Inflammatory macrophage treated with lipopolysaccharide for 4 hours (primary cell): ENCODE measurements at places on chromosomes 4 and X.

GRCh38 chrX:29952016-29952415 is 263.3 kb upstream of the MAGEB2 start:
- DNase-seq: no peak

DNA sequence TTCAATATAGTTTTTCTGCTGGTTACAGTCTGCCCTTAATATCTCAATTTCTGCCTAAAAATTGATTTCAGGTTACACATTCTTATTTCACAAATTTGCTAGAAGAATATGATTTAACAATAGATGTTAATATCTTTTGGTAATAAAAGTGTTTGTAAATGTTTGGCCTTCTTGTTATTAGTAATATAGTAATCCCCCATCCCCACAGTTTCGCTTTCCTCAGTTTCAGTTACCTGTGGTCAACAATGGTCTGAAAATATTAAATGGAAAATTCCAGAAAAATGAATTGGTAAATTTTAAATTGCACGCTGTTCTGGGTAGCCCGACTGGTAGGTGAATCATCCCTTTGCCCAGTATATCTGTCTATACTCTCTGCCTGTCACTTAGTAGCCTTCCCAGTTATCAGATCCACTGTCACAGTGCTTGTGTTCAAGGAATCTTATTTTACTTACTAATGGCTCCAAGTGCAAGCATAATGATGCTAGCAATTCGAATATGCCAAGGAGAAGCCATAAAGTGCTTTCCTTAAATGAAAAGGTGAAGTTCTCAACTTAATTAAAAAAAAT is 3.5 kb upstream of the BMP2K start:
- no peak for DNase-seq

- DNase-seq: no peak
These were observed 950.1 kb downstream of the FAT4 start for GRCh38 chr4:126264839-126265238.

- no peak for DNase-seq
These were observed 133.6 kb upstream of the VCX2 start for GRCh38 chrX:8304668-8305067.

DNA sequence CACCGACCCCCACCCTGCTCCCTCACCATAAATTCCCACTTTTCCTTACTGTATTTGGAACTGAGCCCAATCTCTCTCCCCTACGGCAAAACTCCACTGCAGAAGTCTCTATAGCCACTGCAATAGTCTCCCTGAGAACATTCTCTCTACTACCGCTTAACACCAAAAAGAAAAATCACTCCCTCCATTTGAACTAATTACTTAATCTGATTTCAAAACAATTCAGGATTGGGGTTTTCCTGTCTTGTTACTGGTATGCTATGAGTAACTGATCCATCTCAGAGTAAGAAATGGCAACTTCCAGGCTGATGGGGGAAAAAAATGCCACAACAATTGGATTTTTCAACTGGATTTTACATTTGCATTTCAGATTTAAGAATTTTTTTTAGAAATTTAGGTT is 5.8 kb downstream of the PAPSS1 start:
- DNase-seq: peak; percentile 46

DNA sequence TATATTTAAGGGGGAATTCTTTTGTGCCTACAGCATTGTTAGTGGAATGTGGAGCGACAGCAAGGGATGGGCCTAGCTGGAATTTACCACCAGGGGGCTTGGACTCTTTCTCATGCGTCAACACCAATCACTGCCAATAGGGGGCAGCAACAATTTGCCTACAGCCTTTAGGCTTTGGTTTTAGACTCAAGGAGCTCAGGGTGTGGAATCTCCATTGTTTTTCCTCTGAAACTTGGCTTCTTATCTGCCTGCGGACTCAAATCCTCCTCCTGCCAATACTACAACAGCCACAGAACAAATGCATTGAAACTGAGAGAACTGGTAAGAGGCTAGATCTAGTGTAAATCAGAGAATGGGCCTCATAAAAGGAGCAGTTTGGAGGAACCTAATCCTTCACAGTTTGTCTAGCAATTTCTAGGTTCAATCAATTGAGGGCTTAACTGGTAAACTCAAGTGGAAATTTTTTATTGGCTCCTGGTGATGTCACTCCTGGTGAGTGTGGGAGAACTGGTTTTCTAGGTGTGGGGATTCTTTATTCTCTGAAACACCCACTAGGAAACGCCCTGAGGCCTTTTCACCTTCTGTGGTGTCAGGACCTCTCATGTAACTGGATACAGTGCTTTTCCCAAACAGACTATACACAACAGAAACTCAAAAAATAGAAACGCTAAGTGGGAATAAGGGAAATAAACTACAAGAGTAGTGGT is 27.9 kb upstream of the TMSB4X start:
- DNase-seq: peak; percentile 77

DNA sequence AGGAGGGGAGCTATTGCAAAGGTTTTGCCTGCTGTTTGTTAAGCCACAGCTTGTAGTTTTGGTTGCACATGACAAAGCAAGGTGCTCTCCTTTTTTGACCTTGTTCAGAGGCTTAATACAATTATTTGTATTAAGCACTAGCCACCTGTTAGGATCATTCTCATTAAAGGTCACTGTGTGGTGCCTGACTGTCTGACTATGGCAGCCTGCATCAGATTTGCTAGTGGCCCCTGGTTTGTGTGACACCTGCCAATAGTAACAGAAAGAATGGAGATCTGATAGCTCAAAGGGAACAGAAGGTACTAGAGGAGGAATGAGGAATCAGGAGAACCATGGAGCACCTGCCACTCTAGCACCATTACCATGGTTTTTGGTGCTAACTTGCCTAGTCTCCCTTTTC is 102.5 kb downstream of the POLA1 start:
- no peak for DNase-seq

- no peak for DNase-seq
These were observed 146.0 kb downstream of the TMEM144 start for GRCh38 chr4:158356301-158356700.

GRCh38 chr4:105990933-105991332 is 95.7 kb downstream of the NPNT start:
- DNase-seq: no peak

DNA sequence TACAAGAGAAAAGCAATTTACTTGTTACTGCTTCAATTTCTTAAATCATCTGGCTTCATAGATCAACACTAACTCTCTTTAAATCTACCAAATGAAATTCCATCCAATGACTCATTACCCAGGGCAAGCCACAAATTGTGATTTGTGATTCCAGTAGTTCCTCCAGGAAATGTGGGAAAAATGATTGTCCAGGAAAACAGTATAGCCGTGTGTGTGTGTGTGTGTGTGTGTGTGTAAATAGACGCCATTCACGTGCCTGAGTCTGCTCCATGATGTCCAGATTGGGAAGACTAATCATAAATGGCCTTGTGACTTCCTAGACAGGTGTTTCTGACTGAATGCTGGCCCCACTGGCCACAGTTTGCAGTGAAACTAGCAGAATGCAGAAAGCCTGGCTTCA is 121.3 kb downstream of the HS6ST2 start:
- DNase-seq: no peak

- DNase-seq: no peak
These were observed 24.8 kb upstream of the GATB start for GRCh38 chr4:151785484-151786157.

DNA sequence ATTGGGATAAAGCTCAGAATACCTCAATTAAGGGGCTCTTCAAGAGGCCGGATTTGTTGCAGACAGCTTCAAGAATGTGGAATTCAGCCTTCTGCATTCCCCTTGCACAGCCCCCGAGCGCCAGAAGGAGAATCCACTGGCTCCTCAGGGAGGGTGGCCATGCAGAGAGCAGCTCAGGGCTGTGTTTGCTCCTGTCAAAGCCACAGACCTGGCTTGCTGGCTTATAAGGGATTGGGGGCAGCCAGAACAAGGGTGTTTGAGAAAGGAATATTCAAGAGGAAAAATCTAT is 36.8 kb downstream of the ING2 start:
- DNase-seq: no peak

DNA sequence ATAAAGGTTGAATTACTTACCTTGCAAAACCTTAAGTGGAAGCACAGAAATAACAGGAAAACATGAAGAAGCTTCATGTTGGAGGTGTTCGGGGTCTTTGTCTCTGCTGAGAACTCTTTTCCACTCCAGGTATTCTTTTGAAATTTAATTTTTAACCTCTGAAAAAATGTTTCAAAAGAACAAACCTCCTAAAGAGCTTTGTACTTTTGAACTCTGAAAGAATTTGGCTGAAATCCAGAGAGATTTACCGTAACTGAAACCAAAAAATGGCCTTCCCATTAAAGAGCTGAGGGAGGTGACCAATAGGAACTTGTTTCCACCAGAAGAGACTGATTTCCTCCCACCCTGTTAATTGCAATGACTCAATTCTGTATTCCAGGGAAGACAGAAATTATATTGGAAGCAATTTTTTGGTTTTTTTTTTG is at the start of gene CFI:
CFI (minus strand) TSS at position 105 of the 425 bp plus-strand sequence; CDS start at position 77, 28 bp downstream.
- peak; percentile 15 for DNase-seq

- DNase-seq: no peak
These were observed 746.1 kb downstream of the C4orf33 start for GRCh38 chr4:129842096-129842495.

DNA sequence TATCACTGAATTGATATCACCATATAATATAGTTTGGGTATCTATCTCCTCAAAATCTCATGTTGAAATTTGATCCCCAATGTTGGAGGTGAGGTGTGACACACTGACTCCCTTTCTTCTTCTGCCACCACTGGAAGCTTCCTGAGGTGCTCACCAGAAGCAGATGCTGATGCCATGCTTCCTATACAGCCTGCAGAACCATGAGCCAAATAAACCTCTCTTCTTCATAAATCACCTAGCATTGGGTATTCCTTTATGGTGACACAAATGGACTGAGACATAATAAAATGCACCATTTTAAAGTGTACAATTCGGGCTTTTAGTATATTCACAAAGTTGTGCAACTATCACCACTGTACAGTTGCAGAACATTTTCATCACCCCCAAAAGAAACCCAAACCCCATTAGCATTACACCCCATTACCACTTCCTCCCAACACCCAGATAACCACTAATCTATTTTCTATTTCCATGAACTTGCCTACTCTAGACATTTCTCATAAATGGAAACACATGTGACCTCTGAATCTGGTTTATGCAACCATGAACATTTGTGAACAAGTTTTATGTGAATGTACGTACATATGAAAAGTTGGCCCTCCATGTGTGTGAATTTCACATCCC is 148.9 kb downstream of the OPHN1 start:
- DNase-seq: no peak

- DNase-seq: no peak
These were observed 85.8 kb downstream of the MID1 start for GRCh38 chrX:10534611-10535010.

- DNase-seq: no peak
These were observed 47.8 kb upstream of the CLNK start for GRCh38 chr4:10732235-10732913.

- DNase-seq: no peak
These were observed 38.7 kb downstream of the CNKSR2 start for GRCh38 chrX:21412883-21413282.

DNA sequence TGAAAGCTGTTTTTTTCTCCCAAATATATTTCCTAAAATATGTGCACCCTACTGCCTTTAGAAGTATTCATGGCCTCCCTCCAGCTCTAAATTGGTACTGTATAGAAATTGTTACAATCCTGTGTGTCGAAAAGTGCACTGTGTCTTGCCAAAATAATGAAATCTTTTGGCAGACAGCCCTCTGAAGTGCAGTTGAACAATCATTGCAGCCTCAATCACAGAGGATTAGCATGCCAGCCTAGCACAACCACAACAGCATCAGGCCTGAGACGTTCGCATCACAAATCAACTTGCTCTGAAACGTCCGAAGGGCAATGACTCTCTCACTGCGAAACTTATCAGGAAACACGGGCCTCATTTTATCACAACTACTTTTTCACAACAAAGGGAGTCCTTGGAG is 99.0 kb downstream of the ANOS1 start:
- no peak for DNase-seq

DNA sequence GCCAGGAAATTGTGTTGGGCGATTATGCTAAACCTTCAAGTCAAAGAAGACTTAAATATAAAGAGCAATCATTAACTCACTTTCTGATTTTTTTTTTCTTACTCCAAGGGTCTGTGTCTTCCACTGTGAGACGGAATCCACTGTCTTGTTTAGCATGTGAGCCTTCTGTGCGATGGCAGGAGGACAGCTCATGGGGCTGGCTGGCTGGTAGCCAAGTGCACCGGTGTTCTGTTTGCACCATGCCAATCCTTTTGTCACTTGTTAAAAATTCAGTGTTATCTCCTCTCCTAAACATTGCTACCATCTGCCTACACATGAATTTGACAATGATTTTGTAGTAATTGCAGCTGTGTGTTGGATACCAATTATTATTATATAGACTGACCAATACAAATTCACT is 1056.3 kb upstream of the IGFBP7 start:
- no peak for DNase-seq

DNA sequence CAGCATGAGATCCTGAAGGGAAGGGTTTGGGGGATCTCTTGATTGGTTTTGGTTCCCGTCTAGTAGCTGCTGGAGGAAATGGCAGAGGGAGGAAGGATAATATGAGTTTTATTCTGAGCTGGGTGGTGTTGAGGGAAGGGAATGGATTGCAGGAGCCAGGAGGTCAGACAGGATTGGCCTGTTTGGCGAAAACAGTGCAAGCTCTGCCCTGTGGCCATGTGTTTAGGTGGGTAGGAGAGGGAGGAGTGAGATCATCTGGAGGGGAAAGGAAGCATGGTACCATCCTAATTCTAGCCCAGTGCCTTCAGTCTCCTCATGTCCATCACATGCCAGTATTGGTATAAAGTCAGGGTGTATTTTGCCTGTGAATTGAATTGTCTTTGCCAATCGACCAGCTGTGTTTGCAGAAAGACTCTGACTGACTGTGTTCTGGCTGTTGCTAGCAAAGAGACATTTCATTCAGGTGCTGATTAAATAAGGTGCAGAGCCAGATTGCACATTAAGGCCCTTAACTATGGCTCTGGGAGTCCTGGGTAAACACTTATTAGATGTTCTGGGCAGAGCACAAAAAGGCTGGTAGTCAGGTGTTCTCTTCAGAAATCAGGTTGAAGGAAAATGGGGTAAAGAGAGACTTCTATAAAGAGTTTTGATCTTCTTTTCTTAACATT is 10.0 kb downstream of the TMEM164 start:
- no peak for DNase-seq

- peak; percentile 7 for DNase-seq
These were observed 29.7 kb downstream of the BCOR start for GRCh38 chrX:40068048-40068447.

DNA sequence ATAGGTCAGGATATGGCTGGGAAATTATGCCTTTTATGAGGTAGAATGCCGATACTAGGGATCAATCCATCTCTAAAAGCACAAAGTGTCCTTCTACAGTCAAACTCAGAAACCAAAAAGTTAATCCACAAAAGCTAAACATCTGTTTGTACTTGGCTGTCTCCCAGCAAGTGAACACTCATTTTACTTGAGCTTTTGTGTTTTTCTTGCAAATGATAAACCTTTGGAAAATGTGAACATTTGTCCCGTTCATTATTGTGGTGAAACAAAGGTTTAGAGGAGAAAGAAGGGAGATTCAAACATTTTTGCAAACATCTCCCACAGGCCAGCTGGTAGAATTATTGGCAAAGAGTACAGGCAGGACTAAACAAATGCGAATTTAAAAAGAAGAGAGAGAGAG is 300.6 kb upstream of the SPANXN1 start:
- DNase-seq: no peak

- peak; percentile 72 for DNase-seq
These were observed 72.8 kb downstream of the MANBA start for GRCh38 chr4:102687982-102688433.

- DNase-seq: no peak
These were observed 629.5 kb upstream of the AMOT start for GRCh38 chrX:113470166-113470565.

- DNase-seq: peak; percentile 34
These were observed 58.0 kb downstream of the SH3BGRL start for GRCh38 chrX:81259714-81260395.

GRCh38 chr4:74874753-74875367 is 58.1 kb upstream of the PARM1 start:
- peak; percentile 72 for DNase-seq
